ENCODE measurements at places on chromosomes 16 and 17. TPM values are rescaled to one million over a fixed set of nuclear protein-coding genes. Genes with fewer than 3 reads are reported as not detected.

HS3ST2 gene
- total RNA-seq = not detected

TNRC6C gene
- 19.1 TPM for total RNA-seq

CLEC10A gene
- not detected for total RNA-seq

VTN gene
- total RNA-seq = 0.43 TPM

PIK3R5 gene
- total RNA-seq = 78.6 TPM

CACNA1G gene
- not detected for total RNA-seq

TMEM100 gene
- total RNA-seq = not detected

AANAT gene
- total RNA-seq = not detected

COIL gene
- 24.4 TPM for total RNA-seq

RASD1 gene
- total RNA-seq = 1.3 TPM

BRD7 gene
- total RNA-seq = 63.9 TPM

SLC5A10 gene
- not detected for total RNA-seq

KRT39 gene
- total RNA-seq = not detected

GNG13 gene
- total RNA-seq = not detected

TPSG1 gene
- total RNA-seq = not detected

SREBF1 gene
- total RNA-seq = 74.1 TPM

AATF gene
- 96.5 TPM for total RNA-seq

VMP1 gene
- 488 TPM for total RNA-seq

Data from activated T-helper 17 cell treated with anti-CD3 and anti-CD28 coated beads, Interleukin-2, amount 50 U/mL, for 72 hours (primary cell).